ENCODE measurements at places on chromosomes 6 and 20. TPM values are rescaled to one million over a fixed set of nuclear protein-coding genes. Genes with fewer than 3 reads are reported as not detected.

The TENT5A gene
- 1.5 TPM for total RNA-seq

The TTK gene
- 8.5 TPM for total RNA-seq

DNA sequence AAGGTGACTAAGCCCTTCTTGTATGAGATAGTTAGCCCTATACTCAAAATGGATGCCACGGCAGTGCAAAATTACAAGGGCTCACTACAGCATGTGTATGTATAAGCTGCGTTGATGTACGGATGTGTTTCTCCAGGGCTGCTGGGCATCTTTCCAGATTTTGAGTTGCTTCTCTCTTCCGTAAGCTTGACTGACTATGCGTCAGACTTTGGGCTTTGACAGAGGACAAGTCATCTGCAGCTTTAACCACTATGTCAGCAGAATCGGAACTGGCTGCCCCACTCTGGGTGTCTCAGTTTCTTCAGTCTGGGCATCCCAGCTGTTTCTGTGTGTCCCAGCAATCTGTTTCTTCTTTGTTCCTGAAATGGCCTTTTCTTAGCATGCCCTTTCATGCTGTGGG, 241.6 kb downstream of the BTBD3 start:
- no peak for DNase-seq

DNA sequence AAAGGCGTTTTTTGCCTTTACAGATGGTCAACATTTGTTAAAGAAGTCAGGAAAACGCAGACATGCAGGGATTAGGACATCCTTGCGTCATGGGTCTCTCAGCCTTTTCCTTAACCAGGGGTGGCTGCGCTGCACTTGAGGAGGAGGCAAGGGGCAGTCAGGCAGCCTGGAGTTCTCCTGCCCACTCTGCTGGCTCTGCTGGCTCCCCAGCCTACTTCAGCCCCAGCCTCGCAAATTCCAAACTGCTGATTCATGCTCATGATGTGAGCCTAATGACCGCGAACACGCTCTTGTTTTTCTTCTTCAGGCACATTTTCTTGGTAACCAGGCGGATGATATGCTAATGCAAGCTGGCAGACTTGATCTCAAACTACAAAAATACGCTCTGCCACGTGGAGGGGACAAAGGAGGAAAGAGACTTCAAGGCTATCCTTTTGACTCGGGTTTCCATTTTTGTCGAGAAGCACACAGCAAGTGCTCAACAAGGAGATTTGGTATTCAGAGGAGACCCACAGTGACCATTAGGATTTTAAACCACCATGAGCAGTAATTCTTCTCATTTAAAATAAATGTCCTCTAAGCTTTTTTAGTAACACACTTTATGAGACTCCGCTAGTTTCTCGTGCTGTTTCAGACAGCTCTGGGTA, 290.3 kb upstream of the STXBP5 start:
- DNase-seq: peak; percentile 97

DNA sequence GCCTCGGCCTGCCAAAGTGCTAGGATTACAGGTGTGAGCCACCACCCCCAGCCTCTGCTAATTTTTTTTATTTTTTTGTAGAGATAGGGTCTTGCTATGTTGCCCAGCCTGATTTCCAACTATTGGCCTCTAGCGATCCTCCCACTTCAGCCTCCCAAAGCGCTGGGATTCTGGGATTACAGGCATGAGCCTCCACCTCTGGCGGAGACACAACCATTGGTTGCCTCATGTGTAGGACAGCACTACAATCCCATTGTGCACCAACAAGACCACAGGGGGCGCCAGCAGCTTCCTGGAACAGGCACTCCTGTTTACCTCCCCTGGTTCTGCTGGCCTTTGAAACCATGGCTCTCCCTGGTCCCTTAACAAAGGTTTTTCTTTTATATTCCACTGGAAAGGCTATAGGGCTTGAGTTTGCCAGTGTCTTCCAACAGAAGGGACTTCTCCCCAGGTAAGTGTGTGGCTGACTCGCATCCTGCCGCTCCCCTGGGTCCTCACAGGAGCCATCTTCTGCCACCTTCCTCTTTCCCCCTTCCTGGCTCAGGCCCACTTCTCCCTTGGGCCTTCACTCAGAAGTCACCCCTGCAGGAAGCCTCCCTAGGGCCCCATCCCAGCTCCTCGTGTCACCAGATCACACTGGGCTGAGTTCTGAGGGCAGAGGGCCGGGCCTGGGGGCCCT, 39.2 kb upstream of the TLDC2 start:
- peak; percentile 73 for DNase-seq

DNA sequence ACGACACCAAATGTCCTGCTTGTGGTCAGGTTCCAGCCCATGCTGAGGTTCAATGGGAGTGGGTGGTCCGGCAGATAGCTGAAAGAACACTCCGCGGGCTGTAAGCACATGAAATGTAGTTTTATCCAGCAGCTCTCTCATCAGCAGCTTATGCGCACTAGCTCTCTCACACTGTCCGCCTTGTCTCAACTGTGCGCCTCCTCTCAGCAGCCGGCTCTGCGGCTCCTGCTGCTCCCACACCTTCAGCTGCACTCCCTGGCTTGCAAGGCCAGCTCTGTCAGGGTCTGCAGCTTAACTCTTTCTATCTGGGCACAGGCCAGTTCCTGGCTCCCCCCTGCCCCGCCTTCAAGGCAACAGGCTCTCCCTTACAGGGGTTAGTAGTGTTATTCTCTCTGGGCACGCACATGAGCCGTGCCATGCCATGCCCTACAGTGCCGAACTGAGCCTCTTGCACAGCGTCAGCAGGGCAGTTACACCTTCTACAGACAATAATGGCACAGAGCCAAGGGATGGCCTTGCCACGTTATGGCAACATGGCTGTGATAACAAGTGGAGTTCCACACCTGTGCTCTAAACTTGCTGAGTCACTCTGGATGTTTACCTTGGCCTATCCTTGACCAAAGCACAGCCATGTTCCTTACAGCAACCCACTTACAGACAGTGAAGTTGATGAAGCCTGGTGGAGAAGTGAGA, 84.0 kb upstream of the LRFN2 start:
- DNase-seq: no peak

Data from dermis blood vessel endothelial cell (primary cell).